Mesothelial cell of epicardium (in vitro differentiated cells): ENCODE measurements at places on chromosomes 13 and 19. TPM values are rescaled to one million over a fixed set of nuclear protein-coding genes. Genes with fewer than 3 reads are reported as not detected.
A peak's percentile ranks its signal among the peaks of the same experiment; 100 is the strongest.

DNA sequence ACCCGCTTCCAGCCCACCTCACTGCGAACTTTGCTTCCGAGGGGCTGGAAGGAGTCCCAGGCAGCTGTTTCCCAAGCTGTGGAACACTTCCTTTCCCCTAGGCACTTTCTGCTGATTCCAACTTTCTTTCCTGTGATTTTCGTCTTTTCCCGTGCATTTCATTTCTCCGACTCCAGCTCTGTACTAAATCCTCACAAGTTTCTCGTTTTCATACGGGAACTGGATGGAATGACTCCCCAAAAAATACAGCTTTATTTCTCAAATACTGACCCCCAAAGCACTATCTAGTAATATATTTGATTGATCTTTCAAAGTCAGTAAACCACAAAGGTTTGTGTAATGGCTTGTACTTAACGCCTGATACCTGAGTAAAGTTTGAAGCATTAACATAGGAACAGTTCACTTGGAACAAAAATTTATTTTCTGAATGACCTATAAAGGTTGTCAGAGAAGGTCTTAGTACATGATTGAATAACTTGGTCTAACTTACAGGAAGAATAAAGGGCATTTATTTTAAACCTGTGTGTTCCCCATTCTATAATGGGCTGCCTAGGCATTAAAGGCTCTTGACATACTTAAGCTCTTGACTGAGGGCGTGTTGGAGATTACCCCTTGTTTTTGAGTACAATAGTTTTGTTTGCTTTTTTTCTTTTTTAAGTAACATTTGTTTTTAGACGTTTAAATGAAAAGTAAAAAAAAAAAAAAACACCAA lies 1.3 kb upstream of the PCDH9 start:
- H3K4me3 ChIP-seq, result no peak overlapping the region
- peaks cover 15% of the 10 kb centered on the region for H3K4me1 ChIP-seq
- peak overlapping the region; percentile 98 for H3K27ac ChIP-seq
- H3K36me3 ChIP-seq, result peaks cover 3% of the 10 kb centered on the region
- H3K27me3 ChIP-seq, result peaks cover 3% of the 10 kb centered on the region

The DACH1 gene
- total RNA-seq, result 66.8 to 69.0 TPM (median 67.0 TPM) in 3 replicates

The RNF113B gene
- total RNA-seq, result not detected in 3 replicates

- DNase-seq, result no peak
- no peak overlapping the region for H3K27ac ChIP-seq
- no peaks in the 10 kb centered on the region for H3K4me1 ChIP-seq
- H3K4me3 ChIP-seq, result no peak overlapping the region
- H3K36me3 ChIP-seq, result no peaks in the 10 kb centered on the region
- H3K27me3 ChIP-seq, result no peaks in the 10 kb centered on the region
Observed at GRCh38 chr13:96248103-96248502, 158.2 kb downstream of the HS6ST3 start.

The IZUMO2 gene
- total RNA-seq, result not detected in 3 replicates

The RASGRP4 gene
- total RNA-seq, result 1.1 to 1.7 TPM (median 1.2 TPM) in 3 replicates

DNA sequence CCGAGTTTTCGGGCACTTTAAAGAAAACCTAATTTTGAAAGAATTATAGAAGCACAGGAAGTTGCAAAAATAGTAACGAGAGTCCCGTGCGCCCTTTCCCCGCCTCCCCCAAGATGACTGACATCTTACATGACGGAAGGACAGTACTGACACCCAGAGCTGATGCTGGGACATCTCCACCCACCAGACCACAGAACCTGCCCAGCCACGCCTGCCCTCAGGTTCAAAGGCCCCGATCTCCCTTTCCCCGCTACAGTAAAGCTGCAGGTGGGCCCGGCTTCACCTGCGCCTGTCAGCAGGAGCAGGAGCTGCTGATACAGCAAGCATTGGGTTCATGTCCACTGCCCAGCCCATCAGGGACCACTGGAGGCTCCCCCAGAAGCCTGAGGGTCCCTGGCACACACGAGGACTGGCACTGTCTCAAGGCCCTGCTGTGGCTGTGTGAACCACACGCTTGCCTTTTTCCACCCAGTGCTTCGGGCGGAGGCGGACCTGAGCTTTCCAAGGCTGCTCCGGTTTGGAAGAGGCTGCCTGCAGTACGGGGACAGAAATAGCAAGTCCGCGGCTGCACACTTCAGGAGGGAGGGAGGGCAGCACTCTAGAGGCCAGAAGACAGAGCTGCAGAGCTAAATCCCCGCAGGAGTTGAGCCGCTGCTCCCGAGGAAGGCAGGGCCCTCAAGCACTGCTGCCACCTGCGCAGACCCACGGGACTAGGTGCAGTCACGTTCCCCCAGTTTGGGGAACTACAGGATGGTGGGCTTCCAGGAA lies 8.7 kb downstream of the MAP2K2 start:
- H3K36me3 ChIP-seq, result peaks cover 43% of the 10 kb centered on the region
- H3K4me3 ChIP-seq, result no peak overlapping the region
- H3K4me1 ChIP-seq, result no peaks in the 10 kb centered on the region
- H3K27ac ChIP-seq, result no peak overlapping the region

GRCh38 chr19:18480006-18480691 lies 41.7 kb downstream of the ELL start:
- DNase-seq, result no peak
- peaks cover 2% of the 10 kb centered on the region for H3K36me3 ChIP-seq
- H3K27ac ChIP-seq, result peak overlapping the region; percentile 90
- peaks cover 21% of the 10 kb centered on the region for H3K4me1 ChIP-seq
- no peaks in the 10 kb centered on the region for H3K27me3 ChIP-seq
- H3K4me3 ChIP-seq, result no peak overlapping the region

DNA sequence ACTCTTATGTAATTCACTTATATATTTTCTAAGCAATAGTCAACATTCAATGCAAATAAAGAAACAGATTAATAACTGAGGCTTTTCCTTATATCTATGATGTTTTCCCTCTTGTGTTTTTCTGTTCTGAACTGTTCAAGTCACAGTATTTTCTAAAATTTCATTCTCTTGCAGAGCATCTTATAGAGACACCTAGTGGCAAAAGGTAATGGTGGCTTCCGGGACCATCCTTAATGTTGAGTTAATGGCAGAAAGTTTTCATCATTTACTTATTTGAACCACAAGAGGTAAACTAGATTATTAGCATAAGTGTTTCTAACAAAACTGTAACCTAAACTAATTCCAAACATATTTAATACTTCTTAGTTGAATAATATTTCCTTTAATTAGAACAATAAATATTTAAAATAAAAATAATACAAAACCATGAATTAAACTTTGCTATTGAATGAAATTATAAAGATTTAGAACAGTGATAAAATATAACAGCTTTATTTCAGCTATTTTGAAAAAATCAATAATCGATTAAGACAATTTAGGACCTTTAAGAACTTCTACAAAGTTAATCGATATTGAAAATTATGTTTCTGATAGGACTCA lies 1.7 kb upstream of the SLITRK5 start:
- peaks cover 25% of the 10 kb centered on the region for H3K4me1 ChIP-seq
- H3K4me3 ChIP-seq, result no peak overlapping the region
- H3K27me3 ChIP-seq, result peaks cover 35% of the 10 kb centered on the region
- no peaks in the 10 kb centered on the region for H3K36me3 ChIP-seq
- DNase-seq, result no peak
- H3K27ac ChIP-seq, result no peak overlapping the region

DNA sequence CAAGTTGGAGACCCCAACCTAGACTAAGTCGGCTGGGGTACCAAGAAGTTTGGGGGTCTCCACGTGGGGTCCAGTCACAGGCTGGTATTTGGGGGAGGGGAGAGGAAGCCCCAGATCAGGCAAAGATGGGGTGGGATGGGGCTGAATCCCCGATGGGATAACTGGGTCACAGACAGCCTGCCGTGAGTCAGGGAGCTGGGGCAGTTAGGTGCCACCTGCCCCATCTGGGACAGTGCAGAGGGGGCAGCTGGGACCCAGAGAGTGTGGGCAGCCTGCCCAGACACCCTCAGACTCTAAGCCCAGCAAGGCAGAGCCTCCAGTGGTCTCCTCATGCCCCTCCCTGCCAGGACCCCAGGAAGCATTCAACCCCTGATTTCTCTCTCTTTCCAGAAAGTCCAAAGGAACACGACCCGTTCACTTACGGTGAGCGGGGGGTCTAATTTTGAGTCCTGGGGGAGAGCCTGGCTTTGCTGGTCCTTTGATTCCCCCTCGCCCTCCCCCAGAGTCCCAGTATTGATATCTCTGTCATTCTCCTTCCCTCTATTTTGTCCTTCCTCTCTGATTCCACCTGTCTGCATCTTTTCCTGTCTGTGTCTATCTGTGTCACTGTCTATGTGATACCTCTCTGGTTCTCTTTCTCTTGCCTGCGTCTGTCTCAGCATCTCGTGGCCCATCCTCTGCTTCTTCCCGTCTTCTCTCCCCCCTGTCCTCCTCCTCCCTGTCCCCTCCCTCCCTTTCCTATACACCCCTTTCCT lies 1.8 kb downstream of the FXYD1 start:
- no peak overlapping the region for H3K27ac ChIP-seq
- H3K4me1 ChIP-seq, result peaks cover 52% of the 10 kb centered on the region
- peaks cover 61% of the 10 kb centered on the region for H3K27me3 ChIP-seq
- no peaks in the 10 kb centered on the region for H3K36me3 ChIP-seq
- DNase-seq, result no peak

- peak within 1 kb of the TSS; percentile 97 for H3K27ac ChIP-seq
- peak; percentile 100 for DNase-seq
- H3K36me3 ChIP-seq, result peaks cover 3% of the 10 kb centered on the region
- H3K27me3 ChIP-seq, result peaks cover 2% of the 10 kb centered on the region
Observed at GRCh38 chr19:7903244-7904073, at the start of gene MAP2K7. Gene MAP2K7 (plus strand): TSS chr19:7903877. CDS start chr19:7903945, 68 bp downstream.

GRCh38 chr13:32838945-32839344 lies 177.3 kb upstream of the KL start:
- peaks cover 34% of the 10 kb centered on the region for H3K4me1 ChIP-seq
- H3K4me3 ChIP-seq, result no peak overlapping the region
- H3K27ac ChIP-seq, result peak overlapping the region; percentile 85

DNA sequence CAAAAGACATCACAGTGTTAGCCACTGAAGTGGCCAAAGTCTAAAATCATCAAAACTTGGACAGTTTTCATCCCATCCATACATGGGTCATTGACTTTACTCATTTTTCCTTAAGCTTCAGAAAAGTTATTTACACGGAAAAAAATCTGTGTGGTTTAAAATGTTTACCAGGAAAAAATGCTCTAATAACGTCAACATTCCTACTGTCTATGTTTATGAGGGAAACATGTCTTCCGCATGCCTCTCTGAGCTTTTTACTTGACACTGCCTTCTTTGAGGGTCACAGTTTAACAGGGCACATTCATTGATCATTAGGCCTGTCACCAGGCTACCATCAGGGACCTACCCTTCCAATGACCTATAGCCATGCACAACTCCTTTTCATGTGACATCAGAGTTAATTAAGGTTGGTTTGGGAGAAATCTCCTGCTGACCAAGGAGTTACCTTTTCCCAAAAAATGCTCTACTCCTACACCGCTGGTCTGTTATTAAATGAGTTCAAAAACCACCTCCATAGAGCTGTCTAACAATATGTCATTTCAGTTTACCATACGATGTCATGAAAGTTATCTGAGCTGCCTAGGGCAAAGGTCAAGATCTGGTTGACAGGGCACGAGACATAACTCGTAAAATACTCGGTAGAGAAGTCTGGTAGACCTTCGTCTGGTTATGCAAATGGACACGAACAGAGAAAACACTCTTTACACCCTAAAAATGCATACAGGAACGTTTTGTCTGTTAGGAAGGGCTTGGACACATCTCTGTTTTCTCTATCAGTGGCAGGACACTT lies 17.8 kb downstream of the FLT1 start:
- no peak overlapping the region for H3K27ac ChIP-seq
- no peaks in the 10 kb centered on the region for H3K27me3 ChIP-seq
- no peaks in the 10 kb centered on the region for H3K36me3 ChIP-seq
- DNase-seq, result no peak
- H3K4me3 ChIP-seq, result no peak overlapping the region

GRCh38 chr19:52527956-52528351 lies 486 bp downstream of the ZNF808 start:
- H3K27me3 ChIP-seq, result no peaks in the 10 kb centered on the region
- H3K27ac ChIP-seq, result peak overlapping the region; percentile 99
- H3K4me1 ChIP-seq, result peaks cover 23% of the 10 kb centered on the region
- no peak for DNase-seq
- no peaks in the 10 kb centered on the region for H3K36me3 ChIP-seq

- H3K36me3 ChIP-seq, result peaks cover 11% of the 10 kb centered on the region
- H3K27me3 ChIP-seq, result no peaks in the 10 kb centered on the region
- DNase-seq, result no peak
- H3K4me1 ChIP-seq, result peaks cover 21% of the 10 kb centered on the region
- peak overlapping the region; percentile 89 for H3K4me3 ChIP-seq
Observed at GRCh38 chr19:17511724-17512573, 500 bp downstream of the PGLS start.

The FCER2 gene
- total RNA-seq, result not detected in 3 replicates
